ENCODE measurements at places on chromosomes 7 and 10.

DNA sequence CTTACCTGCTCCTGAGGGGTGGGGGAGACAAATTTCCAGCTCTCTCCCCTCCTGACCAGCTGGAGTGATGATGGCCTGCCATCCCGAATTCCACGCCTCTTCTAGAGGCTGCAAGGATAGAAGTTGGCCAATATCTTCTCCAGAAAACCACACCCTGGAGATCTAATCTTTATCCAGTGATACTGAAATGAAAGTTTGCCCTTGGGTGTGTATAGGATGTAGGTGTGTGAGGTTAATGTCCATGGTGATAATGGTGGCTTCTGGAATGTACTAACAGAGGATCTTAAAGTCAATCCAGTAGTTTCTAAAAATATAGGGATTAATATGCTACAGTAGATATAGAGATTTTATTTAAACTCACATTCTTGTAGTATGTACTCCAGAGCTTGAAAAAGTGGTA is 22.2 kb downstream of the AKR1B15 start:
- no peak for DNase-seq

DNA sequence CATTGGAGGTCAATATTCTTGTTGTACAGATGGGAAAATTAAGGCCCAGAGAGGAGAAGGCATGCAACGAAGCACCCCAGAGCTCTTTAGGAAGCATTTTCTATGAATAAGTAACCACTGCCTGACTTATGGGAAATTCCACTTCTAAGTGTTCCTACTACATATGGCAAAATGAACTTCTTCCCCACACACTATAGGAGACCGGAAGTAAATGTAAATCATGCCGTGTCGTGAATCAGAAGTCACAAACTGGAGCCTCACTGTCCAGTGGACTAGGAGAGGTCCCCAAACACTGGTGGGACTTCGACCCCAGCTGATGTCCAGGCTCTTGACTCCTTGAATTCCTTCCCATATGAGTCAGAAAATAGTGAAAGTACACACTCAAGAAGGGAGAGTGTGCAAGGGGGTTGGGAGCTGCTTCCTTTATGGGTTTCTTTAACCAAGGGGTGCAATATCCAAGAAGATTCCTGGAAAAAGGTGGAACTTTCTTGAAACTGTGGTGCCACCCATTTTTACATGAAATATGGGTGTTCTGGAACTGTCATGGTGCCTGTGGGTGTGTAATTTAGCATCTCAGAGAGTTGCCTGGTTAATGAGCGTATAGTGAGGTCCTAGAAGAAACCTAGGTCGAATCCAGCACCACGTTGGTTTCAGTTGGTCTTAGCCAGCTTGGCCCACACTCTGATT is 6.7 kb downstream of the RASSF4 start:
- DNase-seq = peak; percentile 49

GRCh38 chr10:124622158-124622557 is 122.0 kb downstream of the FAM53B start:
- DNase-seq = no peak

- DNase-seq = no peak
These were observed 103.9 kb upstream of the LRRC4 start for GRCh38 chr7:128135159-128135514.

- no peak for DNase-seq
These were observed 35.2 kb downstream of the ST7 start for GRCh38 chr7:116988363-116988989.

- no peak for DNase-seq
These were observed 170.7 kb upstream of the PLPP4 start for GRCh38 chr10:120286280-120286679.

DNA sequence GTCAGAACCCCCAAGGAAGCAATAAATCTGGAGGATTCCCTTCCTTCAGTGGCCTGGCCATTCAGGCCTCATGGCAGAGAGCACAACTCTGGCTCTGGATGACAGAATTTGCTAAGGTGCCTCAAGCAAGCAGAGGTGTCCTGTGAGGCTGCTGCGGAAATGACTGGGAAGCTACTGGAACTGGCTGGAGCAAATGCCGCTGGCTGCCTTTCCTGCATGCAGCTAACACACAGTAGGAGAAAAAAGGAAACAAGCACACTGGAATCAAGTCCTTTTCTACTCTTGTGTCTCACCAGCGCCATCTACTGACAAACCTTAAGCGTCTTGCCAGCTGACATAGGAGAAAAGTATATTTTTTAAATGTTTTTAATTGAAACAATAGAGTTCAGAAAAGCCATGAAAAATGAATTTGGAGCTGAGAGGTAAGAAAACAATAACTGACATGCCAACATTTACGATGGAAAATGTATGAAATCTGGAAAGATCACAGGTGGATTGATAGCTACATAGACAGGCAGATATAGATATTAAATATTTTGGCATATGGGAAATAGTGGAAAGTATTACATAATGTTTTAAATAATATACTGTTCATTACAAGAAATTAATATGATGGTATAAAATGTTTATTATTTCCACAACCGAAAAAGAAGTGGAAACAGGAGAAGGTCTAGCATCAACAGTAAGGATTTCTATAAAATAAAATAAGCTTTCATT is 951.6 kb downstream of the ANKRD7 start:
- DNase-seq = peak; percentile 39

DNA sequence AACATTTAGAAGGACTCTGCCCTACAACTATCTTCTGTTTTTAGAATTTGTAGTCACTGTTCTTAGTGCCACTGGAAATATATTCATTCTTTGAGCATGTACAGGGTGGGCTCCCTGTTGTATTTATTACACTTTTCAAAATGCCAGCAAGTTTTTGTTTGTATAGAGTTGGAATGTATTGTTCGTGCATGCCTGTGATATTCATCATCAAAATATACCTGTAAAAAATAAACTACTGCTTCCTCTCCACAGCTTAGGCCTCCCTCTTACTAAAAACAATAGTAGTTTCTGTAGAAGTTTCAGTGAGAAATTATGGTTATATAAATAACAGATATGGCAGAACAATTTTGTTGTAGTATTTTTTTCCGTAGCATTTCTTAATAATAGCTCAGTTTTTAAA is 61.6 kb downstream of the NHLRC2 start:
- no peak for DNase-seq

DNA sequence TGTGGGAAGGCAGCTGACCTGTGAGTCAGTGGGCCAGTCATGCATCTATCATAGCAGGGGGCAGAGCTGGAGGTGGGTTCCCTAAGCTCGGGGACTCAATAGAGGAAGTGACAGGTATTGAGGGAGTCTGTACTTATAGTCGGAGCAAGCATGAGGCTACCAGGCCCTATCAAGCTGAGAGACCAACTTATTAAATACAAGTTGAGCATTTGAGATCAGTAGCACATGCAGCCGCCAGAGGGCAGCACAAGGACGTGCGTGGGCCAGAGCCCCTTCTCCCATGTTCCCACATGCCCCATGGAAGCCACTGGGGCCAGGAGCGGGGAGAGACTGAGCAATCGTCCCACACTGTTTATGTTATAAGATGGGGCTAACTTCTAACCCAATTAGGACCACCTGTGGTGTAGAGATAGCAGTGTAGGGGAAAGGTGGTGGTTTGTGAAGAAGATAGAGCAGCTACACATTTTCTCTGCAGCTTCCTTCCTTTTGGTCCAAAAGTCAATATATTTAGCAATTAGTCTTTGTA is 13.0 kb upstream of the STK31 start:
- DNase-seq = peak; percentile 61

GRCh38 chr10:32239769-32240168 is 107.2 kb downstream of the EPC1 start:
- peak; percentile 61 for DNase-seq

GRCh38 chr10:36463390-36463789 is 662.0 kb upstream of the ANKRD30A start:
- no peak for DNase-seq

- DNase-seq = peak; percentile 87
These were observed 158.8 kb downstream of the SH3PXD2A start for GRCh38 chr10:103696411-103697145.

GRCh38 chr10:89183571-89183970 is 23.5 kb downstream of the CH25H start:
- peak; percentile 21 for DNase-seq

DNA sequence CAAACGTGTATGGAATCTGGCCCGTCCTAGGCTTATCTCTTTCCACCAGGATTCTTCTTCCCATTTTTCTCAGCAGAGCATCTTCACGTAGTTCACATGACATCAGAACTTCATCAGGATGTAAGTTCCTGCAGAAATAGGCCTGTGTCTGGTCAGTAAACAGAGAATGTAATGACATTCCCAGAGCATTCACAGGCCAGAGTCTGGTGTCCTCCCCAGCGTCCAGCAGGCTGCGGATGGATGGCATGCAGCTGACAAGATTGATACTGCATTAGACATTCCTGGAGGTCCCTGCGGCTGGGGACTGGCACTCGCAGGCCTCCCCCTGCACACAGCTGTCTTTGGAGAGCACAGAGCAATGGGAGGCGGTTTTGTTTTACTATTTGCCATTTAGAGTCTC is 28.7 kb downstream of the MGMT start:
- no peak for DNase-seq

GRCh38 chr10:17216217-17216900 is 11.7 kb upstream of the VIM start:
- peak; percentile 96 for DNase-seq

GRCh38 chr10:82529062-82529461 is 654.1 kb downstream of the NRG3 start:
- DNase-seq = no peak

- DNase-seq = no peak
These were observed 452.6 kb upstream of the ZMIZ1 start for GRCh38 chr10:78616125-78616695.

DNA sequence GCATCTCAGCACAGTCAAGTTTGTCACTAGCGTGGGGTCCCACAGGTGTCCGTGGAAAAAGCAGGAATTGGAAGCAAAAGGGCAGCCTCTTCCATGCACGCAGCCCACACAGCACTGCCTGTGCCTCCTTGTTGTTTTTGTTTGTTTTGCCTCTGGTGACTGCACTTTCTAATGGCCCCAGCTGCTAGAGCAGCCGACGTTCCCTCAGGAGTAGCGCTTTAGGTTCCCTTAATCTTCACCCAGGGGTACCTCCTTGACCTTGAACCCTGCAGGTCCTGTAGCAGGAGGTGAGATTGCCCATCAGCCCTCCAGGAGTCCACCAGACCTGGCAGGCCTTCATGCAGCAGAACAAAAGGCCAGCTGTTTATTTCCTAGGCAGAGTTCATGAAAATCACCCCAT is 210.1 kb downstream of the CACNB2 start:
- no peak for DNase-seq

DNA sequence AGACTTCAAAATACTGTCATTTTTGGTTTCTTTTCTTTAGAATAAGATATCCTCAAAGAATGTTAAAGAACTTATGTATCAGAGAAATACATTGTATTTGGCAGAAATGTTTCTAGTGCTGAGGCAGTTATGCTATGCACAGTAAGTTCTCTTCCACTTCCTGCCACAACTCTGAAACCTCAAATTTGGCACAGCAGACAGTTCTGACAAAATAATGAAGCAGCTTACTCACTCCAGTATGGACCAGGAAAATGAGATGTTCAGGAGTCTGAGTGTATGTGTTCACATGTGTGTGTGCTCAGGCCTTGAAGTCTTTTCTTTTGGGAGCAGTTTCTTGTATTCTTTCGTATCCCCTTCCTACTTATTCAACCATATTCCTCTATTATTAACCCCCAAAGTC is 197.0 kb upstream of the AGK start:
- DNase-seq = peak; percentile 76

GRCh38 chr10:104333728-104334373 is 4.4 kb downstream of the ITPRIP start:
- DNase-seq = no peak

DNA sequence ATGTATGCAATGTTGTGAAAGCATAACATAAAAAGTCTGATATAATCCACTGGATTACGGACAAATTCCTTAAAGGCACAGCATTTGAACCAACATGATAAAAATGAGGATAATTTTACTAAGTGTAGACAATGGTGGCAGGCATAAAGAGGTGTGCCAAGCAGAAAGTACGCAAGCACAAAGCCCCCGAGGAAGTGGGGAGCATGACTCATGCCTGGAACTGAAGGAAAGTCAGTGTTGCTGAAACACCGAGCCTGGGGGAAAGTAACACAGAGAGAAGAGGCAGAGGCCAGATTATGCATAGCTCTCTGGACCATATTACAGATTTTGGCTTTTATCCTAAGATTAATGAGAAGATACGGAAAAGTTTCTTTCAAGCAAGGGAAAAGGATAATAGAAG is 490.0 kb upstream of the PHF14 start:
- no peak for DNase-seq

GRCh38 chr10:36534471-36535002 is 590.9 kb upstream of the ANKRD30A start:
- peak; percentile 96 for DNase-seq

- DNase-seq = peak; percentile 44
These were observed 158.8 kb upstream of the LYZL2 start for GRCh38 chr10:30788307-30788706.

DNA sequence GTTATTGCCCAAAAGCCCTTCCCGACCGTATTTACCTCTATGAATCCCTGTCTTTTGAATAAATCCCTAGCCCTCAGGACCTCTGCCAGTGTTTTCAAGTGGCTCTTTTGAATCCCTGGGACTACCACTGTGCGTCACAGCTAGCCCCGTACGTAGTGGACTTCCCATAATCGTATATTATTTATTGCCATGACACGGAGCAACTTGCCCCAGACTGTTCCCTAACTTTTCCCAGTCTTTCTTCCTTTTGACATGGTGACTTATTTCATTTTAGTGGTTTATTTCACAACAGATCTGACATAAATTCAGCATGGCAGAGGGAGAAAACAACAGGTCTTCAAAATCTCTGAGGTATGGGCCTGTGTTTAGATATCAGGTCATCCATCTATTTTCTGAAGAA is 318.6 kb upstream of the KLF6 start:
- no peak for DNase-seq

GRCh38 chr7:7761340-7761973 is 43.0 kb upstream of the RPA3 start:
- DNase-seq = peak; percentile 62

DNA sequence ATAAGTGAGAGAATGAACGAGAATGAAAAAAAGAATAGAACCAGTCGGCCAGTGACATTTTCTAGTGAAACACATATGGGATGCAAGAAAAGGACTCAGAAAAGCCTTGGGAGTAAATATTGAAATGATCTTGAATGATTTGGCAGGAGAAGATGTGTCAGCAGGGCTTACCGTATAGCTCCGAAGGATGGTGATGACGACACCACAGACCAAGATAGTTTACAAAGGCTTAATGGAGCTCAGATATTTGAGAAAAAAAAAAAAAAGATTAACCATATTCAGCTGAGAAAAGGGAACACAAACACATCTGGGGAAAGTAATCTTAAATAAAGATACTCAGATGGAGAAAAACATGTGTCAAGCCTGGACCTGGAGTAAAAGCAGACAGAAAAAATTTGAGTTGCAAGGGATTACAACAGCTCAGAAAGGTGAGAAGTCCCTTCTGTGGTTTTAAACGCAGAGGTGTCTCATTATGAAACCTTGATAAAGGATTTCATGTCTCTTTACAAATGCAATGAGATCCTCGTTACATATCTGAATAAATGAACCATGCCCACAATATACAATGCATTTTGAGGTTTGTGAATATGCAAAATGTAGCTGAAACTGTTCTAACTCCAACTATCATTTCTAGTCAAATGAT is 36.0 kb downstream of the DNAJB9 start:
- DNase-seq = no peak

Data from M059J (cell line).